ENCODE measurements at places on chromosomes 16 and 17. TPM values are rescaled to one million over a fixed set of nuclear protein-coding genes. Genes with fewer than 3 reads are reported as not detected.
A peak's percentile ranks its signal among the peaks of the same experiment; 100 is the strongest.

- peak; percentile 64 for DNase-seq
Observed at GRCh38 chr17:38870259-38871165, 654 bp downstream of the LASP1 start.

GRCh38 chr16:55982597-55982996 lies 107.4 kb upstream of the CES5A start:
- DNase-seq, result no peak

PIK3R5 gene
- 254 TPM for total RNA-seq

GRCh38 chr17:18025241-18025944 lies 13.6 kb downstream of the ATPAF2 start:
- no peak for DNase-seq

CCL7 gene
- total RNA-seq, result not detected

HS3ST2 gene
- total RNA-seq, result not detected

DNA sequence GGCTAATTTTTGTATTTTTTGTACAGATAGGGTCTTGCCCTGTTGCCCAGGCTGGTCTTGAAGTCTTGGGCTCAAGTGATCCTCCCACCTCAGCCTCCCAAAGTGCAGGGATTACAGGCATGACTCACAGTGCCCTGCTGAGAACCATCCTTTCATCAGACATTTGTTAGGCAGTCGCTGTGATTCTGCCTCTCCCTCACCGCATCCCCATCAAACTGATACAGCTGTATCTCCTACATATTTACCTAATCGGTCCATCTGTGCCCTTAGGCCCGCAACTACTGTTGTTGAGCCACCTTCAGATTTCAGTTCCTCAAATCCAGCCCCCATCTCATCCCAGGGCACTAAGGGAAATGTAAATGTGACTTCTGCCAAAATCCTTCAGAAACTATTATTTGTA lies 2.0 kb upstream of the SLC43A2 start:
- no peak for DNase-seq

- DNase-seq, result no peak
Observed at GRCh38 chr17:67570797-67571196, 146.9 kb upstream of the NOL11 start.

- DNase-seq, result no peak
Observed at GRCh38 chr16:9840761-9841665, 341.2 kb downstream of the GRIN2A start.

RIPOR1 gene
- total RNA-seq, result 118 TPM

DNA sequence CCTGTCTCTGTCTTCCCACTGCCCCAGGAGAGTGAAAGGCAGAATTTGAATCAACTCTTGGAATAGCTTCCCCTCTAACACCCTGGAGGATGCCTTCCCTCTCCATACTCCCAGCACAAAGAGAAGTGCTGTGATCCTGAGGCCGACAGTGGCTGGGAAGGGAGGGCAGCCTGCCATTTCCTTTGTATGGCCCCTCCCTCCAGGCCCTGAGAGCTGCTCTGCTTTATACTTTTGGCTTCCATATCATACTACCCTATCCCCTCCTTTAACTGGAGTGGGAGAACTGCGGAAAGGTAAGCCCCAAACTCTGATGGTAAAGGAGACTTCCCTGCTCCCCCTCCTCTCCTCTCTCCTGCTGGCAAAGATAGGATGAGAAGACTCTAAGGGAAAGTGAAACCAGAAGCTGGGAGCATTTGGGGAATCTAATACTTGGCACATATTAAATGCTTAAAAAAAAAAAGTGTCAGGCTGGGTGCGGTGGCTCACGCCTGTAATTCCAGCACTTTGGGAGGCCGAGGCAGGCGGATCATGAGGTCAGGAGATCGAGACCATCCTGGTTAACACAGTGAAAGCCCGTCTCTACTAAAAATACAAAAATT lies 4.1 kb upstream of the MED24 start:
- no peak for DNase-seq

- DNase-seq, result no peak
Observed at GRCh38 chr16:10708969-10709368, 14.2 kb upstream of the TEKT5 start.

- peak; percentile 28 for DNase-seq
Observed at GRCh38 chr17:33049781-33050414, 58.3 kb downstream of the SPACA3 start.

- no peak for DNase-seq
Observed at GRCh38 chr17:4599505-4600281, 15.4 kb downstream of the SMTNL2 start.

- DNase-seq, result no peak
Observed at GRCh38 chr16:27319257-27319965, 5.6 kb downstream of the IL4R start.

TBX6 gene
- total RNA-seq, result 1.1 TPM

DNA sequence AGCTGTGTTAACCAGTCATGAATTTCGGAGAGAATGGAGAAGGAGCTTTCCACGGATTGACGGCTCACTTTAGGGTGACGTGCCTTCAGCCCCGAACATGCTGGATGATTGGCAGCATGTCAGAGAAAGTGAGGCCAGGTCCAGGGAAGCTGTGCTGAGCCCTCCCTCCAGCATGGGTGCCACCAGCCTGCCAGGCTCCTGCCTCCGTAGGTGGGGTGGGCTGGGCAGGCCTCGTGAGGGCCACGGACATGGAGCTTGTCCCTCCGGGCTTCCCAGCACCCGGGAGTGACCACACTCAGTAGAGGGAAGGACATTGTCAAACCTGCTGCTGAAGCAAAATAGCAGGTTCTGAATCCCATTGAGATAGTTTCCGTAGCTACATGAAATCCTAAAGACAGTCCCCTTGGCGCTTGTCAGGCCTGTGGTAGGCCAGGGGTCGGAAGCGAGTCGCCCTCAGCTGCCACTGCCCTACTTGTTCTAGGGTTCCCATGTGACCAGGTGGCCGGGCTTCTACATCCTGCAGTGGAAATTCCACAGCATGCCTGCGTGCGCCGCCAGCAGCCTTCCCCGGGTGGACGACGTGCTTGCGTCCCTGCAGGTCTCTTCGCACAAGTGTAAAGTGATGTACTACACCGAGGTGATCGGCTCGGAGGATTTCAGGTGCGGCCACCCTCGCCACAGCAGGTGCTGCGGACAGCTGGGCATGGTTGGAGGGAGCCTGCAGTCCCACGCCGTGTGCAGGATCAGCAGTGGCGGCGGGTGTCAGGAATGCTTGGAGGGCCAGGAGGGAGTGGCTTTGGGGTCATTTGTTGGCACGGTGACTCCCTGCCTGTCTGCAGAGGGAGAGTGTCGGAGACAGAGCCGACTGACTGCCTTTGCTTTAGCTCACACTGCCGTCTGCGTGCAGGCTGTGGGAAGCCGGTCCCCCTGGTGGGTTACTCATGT lies 72.3 kb downstream of the SEC14L1 start:
- DNase-seq, result no peak

GRCh38 chr16:25126820-25127232 lies 15.3 kb downstream of the LCMT1 start:
- no peak for DNase-seq

DNA sequence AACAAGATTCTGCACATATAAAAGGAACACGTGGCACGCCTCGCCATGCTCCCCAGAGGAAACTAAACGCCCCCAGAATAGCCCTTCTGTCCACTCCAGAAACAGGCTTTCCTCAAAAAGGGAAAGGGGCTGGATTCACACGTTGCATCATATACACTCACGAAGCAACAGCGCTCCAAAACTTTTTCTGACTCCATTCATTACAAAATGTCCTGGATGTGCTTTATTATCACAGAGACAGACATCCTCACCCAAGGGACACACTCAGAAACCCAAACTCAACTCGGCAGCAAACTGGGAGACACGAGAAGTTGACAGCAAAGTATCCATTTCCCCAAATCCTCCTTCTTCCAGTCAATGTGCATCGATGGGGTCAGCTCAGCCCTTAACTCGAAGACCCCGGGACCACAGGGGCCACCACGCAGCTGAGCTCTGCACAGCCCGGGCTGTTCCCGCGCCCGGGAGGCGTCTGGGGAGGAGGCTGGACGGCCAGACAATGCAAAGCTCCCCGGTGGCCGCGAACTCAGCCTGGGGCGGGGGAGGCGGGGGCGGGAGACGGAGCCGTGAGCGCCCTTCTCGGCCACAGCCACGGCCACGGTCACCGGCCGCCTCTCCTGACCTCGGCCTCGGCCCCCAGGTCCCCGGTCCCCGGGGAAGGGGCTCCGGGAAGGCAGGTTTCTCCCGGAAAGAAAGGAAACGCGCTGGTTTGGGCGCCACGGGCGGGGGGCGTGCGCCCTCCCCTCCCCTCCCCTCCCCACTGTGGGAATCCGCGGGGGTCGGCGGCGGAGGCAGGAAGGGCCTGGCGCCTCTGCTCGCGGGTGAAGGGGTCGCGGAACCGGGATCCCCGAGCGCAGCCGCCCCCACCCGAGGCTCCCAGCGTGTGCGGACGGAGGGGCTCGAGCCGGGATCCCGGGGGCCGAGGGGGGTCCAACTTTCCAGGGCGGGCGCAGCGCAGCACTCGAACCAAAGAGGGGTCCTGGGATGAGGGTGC lies 1.2 kb downstream of the NXN start:
- no peak for DNase-seq

GAS2L2 gene
- total RNA-seq, result 0.23 TPM

DNA sequence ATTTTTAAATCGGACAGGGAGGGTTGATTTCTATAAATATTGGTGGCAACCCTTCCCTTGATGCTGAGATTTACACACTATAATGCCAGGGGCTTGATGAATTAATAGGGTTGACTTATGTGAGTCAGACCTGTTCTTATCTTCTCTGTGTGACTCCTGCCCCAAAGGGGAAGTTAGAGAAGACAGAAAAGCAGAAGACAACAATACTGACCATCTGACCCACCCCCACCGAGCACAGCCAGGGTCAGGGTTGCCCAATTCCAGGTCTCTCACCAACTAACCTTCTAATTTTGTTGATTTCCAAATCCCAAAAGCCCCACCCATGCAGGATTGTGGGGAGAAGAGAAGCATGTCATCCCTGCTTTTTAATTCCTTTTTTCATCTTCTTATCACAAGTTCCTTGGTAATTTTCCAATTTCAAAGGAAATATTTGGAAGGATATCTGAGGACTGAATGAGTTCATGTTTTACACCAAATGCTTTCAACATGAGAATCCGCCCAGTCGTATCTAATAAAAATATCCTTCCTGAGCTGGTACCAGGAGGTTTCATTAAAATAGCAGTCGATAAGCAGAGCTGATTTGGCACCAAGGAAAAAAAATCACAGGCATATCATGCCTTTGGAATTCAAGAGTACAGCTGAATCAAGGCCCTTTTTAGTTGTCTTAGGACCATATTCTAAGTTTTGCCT lies 603.4 kb upstream of the CDH11 start:
- DNase-seq, result peak; percentile 1

DNA sequence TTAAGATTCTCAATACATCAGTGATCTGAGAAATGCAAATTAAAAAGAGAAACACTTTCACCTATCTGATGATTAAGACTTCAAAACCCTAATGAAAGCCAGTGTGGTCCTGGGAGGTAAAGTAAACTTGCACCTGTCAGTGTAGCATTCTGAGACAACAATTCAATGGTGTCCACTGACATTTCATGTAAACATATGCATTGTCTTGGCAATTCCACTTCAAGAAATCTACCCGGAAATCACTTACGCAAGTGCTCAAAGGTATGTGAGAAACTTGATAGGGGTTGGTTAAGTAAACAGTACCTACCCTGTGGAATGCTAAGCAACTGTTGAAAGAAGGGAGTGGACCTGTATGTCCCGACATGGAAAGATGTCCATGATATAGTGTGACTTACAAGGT lies 2.1 kb downstream of the ST6GALNAC1 start:
- no peak for DNase-seq
